ENCODE measurements at places on chromosomes 6 and 20.

GRCh38 chr20:25020345-25020744 lies 27.8 kb upstream of the APMAP start:
- no peak for DNase-seq

DNA sequence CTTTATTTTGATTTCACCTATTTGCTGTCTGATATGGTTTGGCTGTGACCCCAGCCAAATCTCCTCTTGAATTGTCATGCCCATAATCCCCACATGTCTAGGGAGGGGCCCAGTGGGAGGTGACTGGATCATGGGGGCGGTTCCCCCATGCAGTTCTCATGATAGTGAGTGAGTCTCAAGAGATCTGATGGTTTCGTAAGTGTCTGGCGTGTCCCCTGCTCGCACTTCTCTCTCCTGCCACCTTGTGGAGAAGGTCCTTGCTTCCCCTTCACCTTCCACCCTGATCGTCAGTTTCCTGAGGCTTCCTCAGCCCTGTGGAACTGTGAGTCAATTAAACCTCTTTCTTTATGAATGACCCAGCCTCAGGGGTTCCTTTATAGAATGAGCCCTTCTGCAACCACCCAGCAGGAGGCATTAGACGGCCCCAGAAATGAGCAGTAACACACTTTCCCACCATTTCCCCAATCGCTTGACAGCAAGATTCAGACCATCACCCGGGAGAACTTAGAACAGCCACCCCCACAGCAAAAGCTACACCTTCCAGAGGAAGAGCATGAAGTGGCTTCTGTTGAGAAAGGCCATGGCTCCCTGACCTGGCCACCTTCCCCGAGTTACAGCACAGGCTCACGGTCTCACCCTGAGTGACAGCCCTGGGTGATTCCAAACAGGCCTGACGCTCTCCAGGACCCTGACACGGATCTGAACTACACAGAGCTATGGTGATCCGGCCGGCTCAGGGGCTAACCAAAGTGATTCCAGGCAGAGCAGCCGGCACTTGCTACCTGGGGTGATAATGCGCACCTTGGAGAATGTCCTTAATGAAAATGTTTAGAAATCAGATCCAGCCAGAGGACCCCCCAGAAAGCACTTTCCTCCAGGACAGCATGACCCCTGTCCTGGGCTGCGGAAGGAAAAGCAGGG lies 131.2 kb upstream of the CDH4 start:
- no peak for DNase-seq

- DNase-seq = no peak
Observed at GRCh38 chr6:8743170-8743745, 307.9 kb upstream of the SLC35B3 start.

DNA sequence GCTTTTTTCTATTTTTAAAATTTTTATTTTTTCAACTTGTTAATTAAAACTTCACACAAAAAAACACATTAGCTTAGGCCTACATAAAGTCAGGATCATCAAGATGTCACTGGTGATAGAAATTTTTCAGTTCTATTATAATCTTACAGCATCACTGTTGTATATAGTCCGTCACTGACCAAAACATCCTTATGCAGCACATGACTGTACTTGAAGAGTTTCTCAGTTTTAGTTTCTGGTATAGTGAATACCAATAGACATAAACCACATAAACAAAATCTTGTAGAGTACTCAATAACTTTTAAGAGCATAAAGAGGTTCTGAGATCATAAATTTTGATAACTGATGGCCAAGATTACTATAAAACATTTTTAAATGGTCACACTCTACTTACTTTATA lies 71.8 kb downstream of the ASCC3 start:
- no peak for DNase-seq

DNA sequence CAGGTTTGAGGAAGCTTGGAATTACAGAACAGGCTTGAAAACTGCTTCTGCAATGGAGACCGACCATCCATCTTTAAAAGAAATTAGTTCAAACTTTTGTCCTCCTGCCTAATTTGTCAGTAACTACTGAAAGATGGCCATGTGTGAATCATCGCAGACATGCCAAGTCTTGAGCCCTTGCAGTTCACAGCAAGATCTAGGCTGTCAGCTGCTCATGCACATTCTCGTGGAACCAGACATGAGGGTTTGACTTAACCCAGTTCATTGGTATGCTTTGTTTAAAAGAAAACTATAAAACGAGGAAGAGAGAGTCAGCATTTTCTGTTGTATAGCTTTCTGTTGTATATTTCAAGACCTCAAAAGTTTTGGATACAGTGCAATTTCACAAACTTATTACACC lies 74.0 kb upstream of the SAMD5 start:
- no peak for DNase-seq

DNA sequence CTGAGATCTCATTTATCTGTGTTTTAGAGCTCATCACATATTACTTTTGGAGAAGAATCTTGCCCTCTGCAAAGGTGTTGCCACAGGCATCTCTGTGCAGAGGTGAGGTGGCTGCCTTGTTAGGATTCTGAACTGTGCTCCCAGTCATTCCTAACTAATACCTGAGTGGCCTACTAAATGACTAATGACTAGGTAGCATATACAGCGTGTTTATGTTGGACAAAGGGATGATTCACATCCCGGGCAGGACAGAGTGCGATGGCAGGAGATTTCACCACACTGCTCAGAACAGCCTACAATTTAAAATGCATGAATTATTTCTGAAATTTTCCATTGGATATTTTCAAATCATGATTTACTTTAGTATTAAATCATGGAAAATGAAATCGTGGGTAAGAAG lies 23.1 kb upstream of the CGA start:
- no peak for DNase-seq

DNA sequence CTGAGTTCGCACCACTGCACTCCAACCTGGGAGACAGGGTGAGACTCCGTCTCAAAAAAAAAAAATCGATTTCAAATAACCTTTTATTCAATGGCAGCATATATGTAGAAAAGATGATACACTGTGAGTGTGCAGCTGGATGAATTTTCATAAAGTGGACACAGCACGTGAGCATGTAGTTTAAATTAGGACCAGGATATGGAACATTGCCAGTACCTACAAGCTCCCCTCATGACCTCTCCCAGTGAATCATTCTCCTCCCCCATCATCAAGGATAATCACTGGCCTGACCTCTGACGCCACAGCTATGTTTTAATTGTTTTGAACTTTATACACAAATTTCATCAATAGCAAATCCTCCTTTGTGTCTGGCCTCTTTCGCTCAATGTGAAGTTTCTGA lies 53.8 kb upstream of the HDAC2 start:
- DNase-seq = no peak
